ENCODE measurements at places on chromosomes 5 and 9. TPM values are rescaled to one million over a fixed set of nuclear protein-coding genes. Genes with fewer than 3 reads are reported as not detected.

Gene STPG3
- not detected for total RNA-seq

Gene ZNF618
- total RNA-seq = 10.1 TPM

Gene STING1
- total RNA-seq = 9.9 TPM

Gene ZNF658
- total RNA-seq = 26.3 TPM

Gene IRGM
- not detected for total RNA-seq

Gene CEL
- total RNA-seq = 0.46 TPM

Gene EPB41L4A
- total RNA-seq = 51.2 TPM

Gene TUSC1
- 11.5 TPM for total RNA-seq

Gene STKLD1
- total RNA-seq = 3.0 TPM

Gene PAXX
- 14.1 TPM for total RNA-seq

Gene SURF1
- total RNA-seq = 17.8 TPM

Gene SPINK1
- total RNA-seq = not detected

Gene MARVELD2
- total RNA-seq = 3.0 TPM

Gene SLCO6A1
- total RNA-seq = not detected

Gene NR2F1-AS1
- total RNA-seq = 82.4 TPM

Gene DPYSL3
- total RNA-seq = 884 TPM

Gene DMRT3
- not detected for total RNA-seq

Gene SLCO4C1
- total RNA-seq = 0.92 TPM

Gene APC
- total RNA-seq = 410 TPM

Gene TMEM252
- total RNA-seq = not detected

Gene EPB41L4B
- 19.8 TPM for total RNA-seq

Gene ADAMTS16
- total RNA-seq = 3.5 TPM

Gene TMED7
- 125 TPM for total RNA-seq
